ENCODE measurements at places on chromosomes 12 and 14.

- DNase-seq, result no peak
These were observed 132.0 kb upstream of the RAP1B start for GRCh38 chr12:68478516-68479260.

DNA sequence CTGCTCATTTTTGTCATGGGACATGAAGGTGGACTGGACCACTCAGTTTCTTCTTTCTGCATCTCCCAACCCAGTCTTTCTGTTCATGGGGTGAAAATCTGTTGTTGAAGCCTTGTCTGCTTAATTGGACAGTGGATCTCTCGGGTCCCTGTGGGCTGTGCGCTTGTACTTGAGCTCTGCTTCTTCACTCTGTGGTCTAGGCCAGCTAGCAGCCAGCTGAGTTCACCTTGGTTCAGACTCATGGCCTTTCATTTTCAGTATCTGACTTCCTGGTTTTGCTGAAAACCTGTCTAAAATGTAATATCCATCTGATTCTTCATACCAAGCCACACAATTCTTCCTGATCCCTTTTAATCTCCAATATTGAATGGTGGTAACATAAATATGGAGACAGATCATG is 117.2 kb downstream of the LRRK2 start:
- no peak for DNase-seq

DNA sequence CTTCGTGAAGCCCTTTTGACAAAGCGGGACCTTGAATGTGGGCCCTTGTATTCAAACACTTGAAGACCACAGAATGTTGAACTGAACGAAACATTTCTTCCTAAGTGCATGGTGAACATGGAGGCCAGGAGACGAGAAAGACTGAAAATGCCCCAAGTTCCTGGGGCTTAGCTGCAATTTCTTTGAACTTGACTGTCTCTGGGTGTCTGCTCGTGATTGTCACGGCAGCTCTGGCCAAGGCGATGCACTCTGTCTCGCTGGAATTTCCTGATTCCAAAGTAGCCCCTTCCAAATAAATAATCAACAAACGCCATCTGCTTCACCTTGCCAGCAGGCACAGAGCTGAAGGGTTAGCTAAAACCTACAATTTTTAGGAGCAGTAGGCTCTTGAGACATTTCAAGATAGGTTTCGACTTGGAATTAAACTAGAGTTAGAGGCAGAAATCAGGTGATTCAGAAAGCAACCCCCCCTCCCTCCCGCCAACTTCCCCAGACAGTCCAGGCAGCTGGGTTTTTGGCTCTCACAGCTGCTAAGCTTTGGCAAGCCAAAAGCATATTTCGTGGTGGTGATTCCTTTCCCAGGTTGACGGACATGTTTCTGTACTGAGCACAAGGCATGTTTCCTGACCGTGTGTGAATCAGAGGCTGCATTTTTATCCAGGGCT is 13.5 kb upstream of the IRF2BPL start:
- no peak for DNase-seq

GRCh38 chr12:11716794-11717518 is 67.5 kb downstream of the ETV6 start:
- no peak for DNase-seq

Data from RKO (cell line).